ENCODE measurements at places on chromosomes 12 and 14.

- DNase-seq = no peak
These were observed 16.1 kb upstream of the CCDC85C start for GRCh38 chr14:99619835-99620834.

- DNase-seq = peak; percentile 57
These were observed 10.6 kb upstream of the PYGL start for GRCh38 chr14:50954811-50955372.

DNA sequence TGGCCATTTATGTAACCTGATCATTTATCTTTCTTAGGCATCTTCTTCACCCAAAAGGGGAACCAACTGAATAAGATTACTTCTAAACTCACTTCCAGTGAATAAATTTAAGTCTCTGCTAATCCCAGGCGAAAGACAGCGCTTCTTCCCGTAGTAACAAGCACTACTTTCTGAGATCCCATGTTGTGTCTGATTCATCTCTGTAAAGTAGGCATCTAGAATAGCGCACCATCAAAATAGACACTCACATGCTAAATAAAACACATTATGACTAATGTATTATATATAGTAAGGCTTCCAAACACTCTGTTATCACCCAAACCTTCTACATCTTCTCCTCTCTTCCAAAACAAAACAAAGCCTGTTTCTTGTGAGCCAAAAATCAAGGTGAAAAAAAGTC lies 15.1 kb downstream of the GTF2A1 start:
- no peak for DNase-seq

- DNase-seq = no peak
These were observed 148.8 kb upstream of the E2F7 start for GRCh38 chr12:77214136-77214535.

DNA sequence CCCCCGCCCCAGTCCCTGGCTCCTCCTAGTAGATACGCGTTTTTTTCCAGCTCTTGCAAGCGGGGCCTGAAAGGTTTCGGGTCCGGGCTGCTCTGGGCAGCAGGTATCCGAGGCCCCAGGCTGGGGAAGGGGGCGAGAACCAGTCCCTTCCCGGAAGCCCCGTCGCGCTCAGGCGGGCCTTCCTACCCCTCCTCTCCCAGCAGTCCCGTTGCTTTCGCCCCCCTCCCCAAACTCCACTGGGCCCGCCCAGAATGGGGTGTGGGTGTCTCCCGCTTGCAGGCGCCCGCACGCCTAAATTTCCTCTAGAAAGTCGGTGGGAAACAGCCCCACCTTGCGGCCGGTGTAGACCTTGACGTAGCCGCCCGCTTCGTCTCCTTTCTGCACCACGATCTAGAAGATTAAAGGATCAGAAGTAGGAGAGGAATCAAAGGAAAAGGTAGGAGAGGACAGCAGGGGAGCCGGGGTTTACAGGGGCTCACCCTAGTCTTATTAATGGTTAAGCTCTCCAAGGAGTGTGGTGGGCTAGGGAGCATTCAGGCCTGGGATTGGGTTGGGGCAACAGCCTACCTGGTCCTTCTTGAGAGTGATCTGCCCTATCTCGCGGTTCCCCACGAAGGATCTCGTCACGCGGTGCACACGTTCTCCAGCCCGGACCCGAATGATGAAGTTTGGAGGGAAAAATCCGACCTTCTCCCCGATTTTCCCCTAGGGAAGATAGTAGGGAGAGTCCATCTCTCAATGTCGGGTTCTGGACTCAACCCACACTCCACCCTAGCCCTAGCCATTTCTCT lies 7.3 kb downstream of the STAC3 start:
- DNase-seq = peak; percentile 23

DNA sequence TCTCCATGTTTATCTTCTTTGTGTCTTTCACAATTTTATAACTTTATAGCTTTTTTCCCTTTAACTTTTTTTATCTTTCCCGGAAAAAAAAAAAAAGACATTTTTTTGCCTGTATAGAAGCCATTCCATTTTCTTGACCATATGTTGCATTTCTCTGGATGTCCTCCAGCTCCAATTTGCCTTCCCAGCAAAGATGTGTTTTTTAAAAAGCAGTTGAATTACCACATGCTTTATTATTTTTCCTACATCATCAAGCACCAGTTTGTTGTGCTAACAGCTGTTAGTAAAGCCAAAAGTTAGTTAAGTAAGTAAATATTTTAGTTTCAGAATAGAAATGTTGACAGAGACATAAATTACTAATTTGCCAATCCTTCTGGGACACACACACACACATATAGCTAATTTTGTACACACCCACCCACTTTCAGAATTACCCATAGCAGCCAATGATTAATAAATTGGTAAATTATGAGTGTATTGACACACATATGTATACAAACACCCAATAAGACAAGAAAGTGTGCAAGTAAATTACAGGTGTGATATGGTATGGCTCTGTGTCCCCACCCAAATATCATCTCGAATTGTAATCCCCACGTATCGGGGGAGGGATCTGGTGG lies 118.3 kb downstream of the SLC38A6 start:
- no peak for DNase-seq

DNA sequence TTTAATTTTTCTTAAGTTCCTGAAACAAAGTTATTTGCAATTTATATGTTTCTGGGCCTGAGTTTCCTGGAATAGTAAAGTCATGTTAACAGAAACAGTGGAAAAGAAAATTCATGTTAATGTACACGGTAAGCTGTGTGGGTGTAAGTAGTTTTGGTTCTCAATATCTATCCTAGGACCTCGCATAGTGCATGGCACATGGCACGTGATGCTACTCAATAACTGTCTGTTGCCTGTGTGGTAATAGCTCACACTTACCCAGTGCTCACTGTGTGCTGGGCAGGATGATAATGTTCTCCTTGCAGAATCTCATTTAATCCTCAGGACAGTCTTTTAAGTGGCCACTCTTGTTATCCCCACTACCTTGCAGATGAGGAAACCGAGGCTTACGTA lies 100.7 kb downstream of the DUSP16 start:
- no peak for DNase-seq

GRCh38 chr14:96802963-96803362 lies 5.8 kb downstream of the VRK1 start:
- DNase-seq = no peak

DNA sequence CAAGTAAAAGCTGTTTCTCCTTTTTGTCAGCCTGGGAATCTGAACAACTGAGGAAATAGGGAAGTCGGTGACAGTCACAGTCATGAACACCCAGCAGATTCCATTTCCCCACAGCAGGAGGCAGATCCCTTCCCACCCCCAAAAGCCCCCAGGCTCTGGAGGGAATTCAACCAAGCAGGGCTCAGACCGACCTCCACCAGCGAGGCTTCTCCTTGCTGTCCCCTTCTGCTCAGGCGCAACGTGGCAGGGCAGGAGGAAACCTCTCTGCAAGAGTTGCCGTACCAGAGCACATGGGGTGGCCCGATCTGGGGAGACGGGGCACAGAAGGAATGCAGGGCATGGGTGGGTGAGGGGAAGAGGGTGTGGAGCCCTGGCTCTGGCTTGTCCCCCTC lies 319 bp downstream of the GALNT6 start:
- no peak for DNase-seq

- peak; percentile 55 for DNase-seq
These were observed 10.7 kb upstream of the BHLHE41 start for GRCh38 chr12:26135571-26135970.

- no peak for DNase-seq
These were observed 46.2 kb upstream of the CCDC91 start for GRCh38 chr12:28144059-28144458.

DNA sequence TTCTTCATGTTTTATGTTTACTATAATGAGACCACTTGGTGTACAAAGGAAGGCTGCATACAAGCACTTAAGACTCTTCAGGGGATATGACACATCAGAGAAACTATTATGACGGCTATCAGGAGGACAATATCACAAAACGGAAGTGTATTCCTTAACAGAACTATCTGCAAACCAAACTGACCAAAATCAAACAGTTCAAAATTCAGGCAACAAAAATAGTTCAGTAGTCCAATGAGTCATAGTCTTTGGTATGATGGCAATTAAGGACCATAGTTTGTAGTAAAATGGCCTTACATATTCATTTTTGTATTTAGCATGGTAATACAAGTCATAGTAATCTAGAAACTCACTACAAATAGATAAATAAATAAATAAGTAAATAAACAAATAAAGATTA lies 1638.7 kb upstream of the SEL1L start:
- no peak for DNase-seq

DNA sequence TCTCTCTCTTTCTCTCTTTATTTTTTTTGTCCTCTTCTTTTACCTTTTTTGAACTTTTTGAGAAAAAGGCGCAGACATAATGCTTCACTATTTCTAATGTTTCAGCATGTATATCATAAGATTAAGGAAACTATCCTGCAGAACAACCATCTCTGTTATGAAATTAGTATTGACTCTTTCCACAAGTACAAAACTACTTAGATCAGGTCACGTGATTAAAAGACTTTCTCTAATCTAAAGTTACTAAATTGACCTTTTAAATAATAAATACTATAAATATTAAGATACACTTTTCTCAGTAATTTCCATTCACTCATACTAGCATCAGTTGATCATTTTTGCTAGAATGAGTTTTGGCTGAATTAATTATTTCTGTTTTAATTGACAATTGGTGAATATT lies 844.5 kb upstream of the LRFN5 start:
- no peak for DNase-seq

DNA sequence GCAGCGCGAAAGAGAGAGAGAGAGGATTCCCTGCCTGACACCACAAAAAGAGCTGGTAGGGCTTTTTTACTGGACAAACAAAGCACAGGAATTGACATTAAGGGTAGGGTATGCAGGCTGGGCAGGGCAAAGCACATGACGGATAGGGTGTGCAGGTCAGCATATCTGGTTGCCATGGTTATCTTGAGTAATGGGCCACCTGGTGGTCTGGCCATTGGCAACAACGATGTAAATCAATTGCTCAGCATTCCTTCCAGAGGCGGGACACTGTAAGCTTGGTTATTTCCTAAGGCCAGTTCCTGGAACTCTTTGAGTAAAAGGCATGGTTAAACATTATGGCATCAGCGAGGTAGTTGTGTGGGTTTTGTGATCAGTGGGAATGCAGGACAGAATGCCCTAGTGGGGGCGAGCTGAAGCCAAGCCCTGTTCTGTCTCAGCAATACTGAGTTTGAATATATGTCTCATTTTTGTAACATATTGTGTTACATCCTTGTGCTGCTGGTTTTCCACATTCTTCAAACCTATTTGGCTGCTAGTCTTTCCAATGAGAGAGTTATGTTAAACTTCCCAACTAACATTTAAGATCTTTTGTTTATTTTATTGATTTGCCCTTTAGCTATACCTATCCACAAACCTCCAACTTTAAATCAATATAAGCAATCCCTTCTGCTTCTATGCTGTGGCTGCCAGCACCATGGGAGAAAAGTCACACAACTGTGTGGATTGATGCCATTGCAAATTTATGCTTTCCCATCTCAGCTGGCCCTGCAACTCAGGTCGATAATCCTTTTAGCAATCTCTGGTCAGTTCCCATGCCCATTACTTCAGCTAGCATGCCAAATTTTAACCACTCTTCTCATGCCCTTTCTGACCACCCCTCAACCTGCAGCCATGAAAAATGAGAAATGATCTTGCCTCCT lies 396.7 kb upstream of the PDE3A start:
- DNase-seq = peak; percentile 86

DNA sequence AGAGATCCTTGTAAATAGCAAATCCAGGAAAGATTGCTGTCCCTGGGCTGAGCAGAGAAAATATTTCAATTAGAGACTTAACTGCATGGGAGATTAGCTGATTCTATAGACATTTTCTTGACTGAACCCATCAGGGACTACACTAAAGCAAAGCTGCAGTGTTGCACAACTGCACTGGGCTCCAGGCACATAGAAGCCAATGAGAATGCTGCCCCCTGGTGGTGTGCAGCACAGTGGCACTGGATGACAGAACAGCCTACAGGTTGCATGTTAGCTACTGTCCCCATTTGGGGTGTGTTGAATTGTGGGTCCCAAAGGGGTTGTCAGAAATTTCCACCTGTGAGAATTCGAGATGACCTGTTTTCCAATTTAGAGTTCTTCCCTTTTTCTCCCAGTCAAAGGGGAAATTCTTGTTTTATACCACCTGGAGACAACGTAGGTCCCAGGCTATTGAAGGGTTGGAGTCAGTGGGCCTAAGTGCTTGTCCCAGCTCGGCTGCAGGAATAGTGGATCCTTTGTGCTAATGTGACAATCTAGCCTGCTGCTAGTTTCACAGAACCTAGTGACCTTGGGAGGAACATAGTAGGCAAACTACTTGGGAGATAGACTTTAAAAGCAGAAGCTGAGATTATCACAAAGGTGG lies 114.7 kb downstream of the SLC8A3 start:
- DNase-seq = peak; percentile 23

DNA sequence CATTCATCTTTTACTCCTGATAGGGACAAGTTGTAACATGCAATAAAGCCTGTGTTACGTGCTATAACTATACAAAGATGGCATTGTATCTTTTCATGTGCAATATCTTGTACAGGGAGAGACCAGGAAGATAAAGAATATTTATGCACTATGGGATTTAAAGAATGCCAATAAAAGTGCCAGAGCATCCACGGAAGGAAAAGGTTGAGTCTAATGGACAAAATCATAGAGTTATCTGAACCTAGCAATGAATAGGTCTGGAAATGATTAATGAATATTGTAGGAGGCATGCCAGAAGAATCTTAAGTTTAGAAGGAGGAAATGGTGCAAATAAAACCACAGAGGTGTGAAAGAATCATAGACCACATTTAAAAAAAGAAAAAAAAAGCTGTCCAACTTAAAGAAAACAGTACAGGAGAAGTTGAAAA lies 263.9 kb downstream of the KCNC2 start:
- no peak for DNase-seq

DNA sequence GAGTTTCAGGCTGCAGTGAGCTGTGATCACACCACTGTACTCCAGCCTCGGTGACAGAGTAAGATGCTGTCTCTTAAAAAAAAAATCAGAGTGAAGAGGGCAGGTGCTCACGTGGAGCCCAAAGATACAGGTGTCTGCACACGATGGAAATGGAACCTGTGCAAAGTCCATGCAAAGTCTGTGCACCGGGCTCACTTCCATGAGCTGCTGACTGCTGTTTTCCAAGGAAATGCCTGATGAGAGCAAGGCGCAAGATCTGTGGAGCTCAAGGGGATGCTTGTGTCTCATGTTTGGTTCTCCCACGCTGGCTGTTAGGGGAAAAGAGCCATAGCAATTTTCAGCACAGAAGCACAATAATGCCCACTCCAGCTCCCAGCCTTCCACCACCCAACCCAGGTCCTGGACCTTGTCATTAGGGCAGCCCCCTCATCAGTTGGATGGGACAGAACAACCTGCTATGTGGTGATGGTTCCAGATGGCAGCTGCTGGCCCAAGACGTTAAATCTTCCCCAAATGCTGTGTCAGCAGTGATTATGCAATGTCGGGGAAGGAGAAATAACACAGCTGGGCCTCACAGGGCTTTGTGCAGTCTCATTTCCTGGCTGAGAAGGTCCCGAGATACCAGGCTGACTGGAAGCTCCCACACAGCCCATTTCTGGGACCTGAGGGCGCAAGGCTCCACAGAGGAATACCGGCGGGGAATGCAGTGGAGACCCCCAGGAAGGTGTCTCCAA lies 27.9 kb upstream of the DICER1 start:
- no peak for DNase-seq
